CD4-positive, alpha-beta T cell treated with Interleukin-15 for 1 hour (primary cell): ENCODE measurements at places on chromosomes 12 and 14.

DNA sequence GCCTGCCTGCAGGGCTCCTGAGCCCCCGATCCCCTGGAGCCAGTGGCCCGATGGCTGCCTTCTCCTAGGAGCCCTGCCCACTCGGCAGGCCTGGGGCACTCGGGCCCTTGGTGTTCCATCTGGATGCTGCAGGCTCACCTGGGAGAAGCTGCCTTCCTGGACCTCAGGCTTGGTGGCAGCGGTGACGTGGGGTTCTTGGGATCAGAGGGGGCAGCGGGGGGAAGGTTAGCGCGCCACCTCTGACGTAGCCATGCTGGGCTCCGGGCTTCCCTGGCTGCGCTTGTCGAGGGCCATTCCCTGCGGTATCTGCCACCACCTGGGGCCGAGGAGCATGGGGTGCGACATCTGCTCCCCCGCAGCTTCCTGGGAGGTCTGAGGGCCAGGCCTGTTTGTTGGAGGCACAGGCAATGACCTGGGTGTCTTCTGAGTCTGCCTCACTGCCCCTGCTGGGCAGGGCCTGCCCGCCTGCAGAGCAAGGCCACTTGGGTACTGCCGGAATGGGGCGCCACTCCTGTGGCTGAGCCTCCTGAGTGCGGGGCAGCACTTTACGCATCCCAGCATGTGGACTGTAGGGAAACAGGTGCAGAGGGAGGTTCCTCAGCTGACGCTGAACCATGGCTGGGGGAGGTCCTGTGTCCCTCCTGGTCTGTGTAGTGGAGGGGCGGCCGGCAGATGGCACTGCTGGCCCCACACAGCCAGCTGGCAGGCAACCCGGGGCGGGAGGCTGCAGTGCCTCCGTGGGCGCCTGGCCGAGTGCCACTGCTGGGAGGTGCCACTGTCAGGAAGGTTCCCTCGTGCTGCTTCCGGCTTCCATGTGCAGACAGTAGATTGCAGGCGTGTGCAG is 20.3 kb downstream of the MTA1 start:
- DNase-seq: no peak

DNA sequence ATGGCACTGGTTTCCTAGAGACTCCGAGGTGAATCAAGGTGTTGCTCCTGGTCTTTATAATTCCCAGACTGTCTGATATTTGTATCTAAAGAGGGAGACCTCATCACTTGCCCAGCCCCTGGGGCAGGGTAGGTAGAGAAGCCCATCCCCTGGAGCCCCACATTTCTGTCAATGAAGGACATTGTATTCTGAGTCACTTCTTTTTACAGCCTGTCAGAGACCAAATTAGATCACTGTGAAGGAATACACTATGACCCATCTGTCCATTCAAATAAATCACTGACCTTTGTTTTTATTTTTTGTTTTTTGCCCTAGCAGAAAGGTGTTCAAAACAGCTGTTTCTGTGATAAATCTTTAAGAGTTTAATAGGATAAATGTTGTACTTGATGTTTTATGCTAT is 67.9 kb upstream of the ANO6 start:
- DNase-seq: no peak

GRCh38 chr12:113437729-113438100 is 15.5 kb downstream of the SDSL start:
- DNase-seq: no peak

DNA sequence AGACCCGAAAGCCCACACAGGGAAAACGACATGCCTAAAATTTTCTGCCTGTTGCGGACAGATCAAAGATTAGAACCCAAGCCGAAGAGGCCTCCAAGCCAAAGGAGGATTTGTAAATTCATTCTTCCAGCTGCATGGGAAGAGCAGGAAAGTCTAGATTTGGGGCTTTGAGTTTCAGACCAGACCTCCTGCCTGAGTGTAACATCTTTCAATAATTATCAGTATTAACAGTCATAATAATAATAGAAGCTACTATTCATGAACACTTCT is 1.7 kb upstream of the HSPB8 start:
- DNase-seq: no peak

GRCh38 chr12:109718390-109718789 is 4.8 kb downstream of the FAM222A start:
- DNase-seq: no peak

- no peak for DNase-seq
Measured at GRCh38 chr12:27226407-27226929, 17.6 kb upstream of the STK38L start.

- no peak for DNase-seq
Measured at GRCh38 chr12:47844264-47845019, 24.7 kb upstream of the HDAC7 start.

DNA sequence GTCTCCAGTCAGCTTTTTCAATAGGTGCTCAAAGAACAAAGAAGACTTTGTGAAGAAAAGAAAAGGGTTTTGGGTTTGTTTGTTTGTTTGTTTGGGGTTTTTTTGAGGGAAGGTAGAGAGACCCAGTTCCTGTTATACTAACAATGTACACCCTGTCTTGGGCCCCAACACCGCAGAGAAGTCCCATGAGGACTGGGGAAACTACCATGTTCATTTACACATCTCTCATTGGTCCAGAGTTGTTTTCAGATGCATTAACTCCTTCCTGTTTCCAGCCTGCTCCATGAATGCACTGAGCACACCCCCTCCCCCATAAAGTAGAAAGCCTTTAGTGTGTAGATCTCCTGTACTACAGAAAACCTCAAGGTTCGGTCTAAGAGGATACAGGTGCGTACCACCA is 51.1 kb upstream of the SLC8A3 start:
- DNase-seq: no peak

- no peak for DNase-seq
Measured at GRCh38 chr12:101051901-101052550, 158.0 kb downstream of the SLC5A8 start.

GRCh38 chr12:2691345-2692071 is 103.3 kb upstream of the FKBP4 start:
- no peak for DNase-seq

- DNase-seq: no peak
Measured at GRCh38 chr14:71956920-71957563, 24.8 kb downstream of the RGS6 start.

- no peak for DNase-seq
Measured at GRCh38 chr12:71846322-71846940, 6.9 kb downstream of the TBC1D15 start.

- DNase-seq: no peak
Measured at GRCh38 chr12:26434299-26435068, 239.1 kb downstream of the SSPN start.

GRCh38 chr12:94057262-94058151 is 90.9 kb upstream of the PLXNC1 start:
- DNase-seq: no peak

DNA sequence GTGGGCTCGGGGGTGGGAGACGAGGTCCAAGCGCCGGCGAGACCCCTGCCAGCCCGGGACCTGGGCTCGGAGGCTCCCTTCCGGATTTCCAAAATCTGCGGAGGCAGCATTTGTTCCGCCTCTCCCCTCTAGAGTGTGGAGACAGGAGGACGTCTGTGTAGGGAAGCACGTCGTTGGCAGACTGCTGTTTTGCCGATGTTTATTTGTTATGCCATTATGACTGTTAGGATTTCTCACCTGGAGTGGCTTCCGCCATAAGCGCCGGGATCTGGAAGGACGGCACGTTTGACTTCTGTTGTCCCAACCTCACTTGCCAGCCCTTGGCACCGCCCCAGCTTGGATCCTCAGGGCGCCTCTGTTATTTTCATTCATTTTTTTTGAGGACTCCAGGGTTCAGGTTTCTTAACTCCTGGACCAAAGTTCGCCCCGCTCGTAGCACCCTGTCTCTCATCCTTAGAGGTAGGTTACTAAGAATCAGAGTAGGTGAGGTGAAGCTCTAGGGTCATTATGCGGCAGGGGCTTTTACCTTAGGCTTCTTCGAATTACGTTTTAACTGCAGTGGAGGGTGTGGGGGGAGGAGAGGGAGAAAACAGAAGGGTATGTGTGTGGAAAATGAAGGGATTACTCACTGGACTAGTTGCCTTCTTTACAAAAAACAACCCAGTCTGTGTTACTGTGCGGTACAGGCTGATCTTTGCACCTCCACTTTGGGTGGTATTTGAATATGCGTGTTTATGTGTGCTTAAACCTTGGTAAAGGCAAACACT is 547 bp upstream of the PYGL start:
- DNase-seq: no peak

DNA sequence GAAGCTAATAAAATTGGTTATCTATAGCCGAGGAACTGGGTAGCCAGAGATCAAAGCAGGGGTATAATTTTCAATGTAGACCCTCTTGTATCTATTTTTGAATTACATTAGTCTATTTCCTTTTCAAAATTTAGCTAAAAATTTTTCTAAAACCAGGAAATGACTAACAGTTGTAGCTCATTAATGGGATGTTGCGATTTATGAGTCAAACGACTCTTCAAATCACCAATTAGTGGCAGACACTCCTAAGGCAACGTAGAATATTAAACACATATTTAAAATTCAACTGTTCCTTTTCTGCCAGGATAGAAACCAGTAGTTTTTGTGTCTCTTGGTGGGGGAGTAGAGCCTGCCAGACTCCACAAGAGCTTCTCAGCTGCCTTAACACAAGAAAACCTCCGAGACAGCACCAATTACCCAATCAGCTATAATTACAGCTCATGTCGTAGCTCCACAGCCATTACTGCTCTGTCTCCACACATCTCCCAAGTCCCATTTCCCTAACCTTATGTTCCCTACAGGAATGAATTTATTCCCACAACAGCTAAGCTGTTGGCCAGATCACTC is 26.9 kb downstream of the GCN1 start:
- no peak for DNase-seq

- no peak for DNase-seq
Measured at GRCh38 chr14:50677527-50678063, 9.5 kb upstream of the SAV1 start.

GRCh38 chr14:43003845-43004244 is 1397.2 kb downstream of the LRFN5 start:
- no peak for DNase-seq

DNA sequence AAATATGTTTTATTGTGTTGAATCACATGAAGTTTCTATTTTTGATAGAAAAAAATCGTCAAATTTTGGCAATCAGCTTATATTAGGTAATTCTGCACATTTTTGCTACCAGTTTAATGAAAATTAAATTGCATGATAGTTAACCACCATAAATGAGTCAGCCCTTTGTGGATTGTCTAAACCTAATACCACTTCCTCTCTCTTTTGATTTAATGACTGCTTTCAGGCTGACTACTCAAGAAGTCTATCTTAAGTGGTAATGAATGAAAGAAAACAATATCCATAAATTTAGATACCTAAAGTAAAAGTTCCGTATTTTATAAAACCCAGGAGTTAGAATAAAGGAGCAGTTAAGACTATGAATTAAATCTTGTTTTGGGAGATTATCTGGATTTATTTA is 450.5 kb downstream of the TMEM117 start:
- no peak for DNase-seq

- DNase-seq: no peak
Measured at GRCh38 chr14:104676130-104676693, 13.2 kb upstream of the INF2 start.

DNA sequence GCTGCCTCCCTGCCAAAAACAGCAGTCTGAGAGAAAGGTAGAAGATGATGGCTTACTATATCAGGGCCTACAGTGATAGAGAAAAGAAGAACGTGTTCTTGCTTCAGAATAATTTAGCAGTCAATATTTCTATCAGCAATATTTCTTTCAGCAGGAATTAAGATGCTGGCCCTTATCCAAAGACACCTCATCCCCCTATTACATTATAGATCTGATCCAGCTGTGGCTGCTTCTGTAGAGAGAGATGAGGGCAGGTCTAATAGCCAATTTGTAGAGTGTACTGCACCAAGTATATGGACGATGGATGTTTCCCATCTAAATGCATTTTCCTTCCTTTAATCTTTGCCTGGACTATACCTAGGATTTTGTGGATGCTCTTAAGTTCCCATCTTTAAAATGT is 451.7 kb downstream of the NPAS3 start:
- DNase-seq: no peak

GRCh38 chr14:51540364-51540763 is 111.3 kb upstream of the FRMD6 start:
- no peak for DNase-seq

GRCh38 chr12:47590771-47591360 is 115.0 kb downstream of the RPAP3 start:
- DNase-seq: no peak

DNA sequence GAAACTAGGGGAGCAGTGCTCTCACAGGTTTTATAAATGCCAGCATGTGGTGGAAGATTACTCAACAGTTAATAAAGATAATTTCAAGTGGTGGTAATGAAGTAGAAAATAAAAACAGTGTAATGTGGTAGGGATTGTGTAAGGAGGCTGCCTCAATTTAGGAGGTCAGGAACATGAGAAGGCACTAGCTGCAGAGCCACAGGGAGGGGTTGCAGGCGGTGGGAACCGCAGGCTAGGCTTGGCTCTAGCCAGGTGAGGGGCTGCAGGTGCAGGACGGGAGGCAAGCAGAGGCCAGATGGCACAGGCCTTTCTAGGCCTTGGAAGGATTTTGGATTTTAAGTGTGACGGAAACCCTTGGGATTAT is 768 bp downstream of the METTL25 start:
- no peak for DNase-seq

DNA sequence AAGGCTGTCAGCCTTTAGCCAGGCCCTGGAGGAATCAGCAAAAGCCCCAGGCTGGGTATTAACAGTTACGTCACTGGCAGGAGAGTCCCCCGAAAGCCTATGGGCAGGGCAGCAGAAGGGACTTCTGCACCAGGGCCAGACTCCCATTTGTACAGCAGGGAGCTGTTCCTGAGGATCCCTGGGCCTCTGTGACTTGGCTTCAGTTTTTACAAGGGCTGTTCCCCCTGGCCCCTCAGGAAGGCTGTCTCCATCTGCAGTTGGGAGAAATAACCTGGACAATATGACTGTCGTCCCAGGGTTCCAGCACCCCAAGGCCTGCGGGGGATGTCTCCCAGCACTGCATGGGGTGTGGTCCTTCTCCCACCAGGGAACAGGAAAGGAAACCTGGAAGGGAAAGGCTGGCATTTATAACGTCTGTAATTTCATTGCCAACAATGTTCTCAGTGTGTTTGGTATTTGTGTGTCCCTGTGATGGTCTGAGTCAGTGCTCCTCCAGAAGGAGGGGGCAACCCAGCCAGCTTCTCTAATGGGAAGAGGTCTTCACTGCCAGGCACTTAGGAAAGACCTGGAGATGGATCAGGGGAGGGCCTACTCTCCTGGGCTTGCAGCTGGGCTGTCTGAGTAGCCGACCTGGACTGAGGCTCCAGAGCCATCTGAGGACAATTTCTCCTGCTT is 42.4 kb downstream of the ERH start:
- DNase-seq: no peak

DNA sequence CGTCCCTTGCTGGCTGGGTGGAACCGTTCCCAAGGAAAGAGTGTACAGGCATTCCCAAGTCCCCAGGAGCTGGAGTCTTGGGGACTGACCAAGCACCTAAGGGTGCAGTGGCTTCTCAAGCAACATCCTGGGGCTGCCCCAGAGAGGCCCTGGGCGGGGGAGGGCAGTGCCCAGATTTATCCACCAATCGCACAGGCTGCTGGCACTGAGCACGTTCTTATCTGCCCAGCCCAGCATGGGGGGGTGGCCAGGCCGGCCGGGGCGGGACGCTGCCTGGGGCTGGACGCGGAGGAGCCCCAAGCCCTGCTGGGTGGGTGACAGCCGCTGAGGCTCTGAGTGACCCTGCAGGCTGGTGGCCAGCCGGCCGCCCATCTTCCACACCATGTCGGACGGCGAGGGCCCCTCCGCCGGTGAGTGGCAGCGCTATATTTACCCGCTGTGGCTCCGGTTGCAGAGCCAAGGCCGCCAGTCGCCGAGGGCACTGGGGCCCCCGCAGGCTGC is 53.4 kb downstream of the CYP46A1 start:
- DNase-seq: no peak

- no peak for DNase-seq
Measured at GRCh38 chr14:73740618-73741326, 26.6 kb upstream of the PNMA1 start.

- DNase-seq: no peak
Measured at GRCh38 chr14:39351708-39352107, 80.5 kb downstream of the FBXO33 start.
